ENCODE measurements at places on chromosomes 7 and 10.

- DNase-seq = peak; percentile 77
These were observed at the start of gene SEM1 for GRCh38 chr7:96709381-96710228. SEM1 (minus strand) TSS chr7:96709846; CDS start chr7:96709763, 83 bp downstream.

- DNase-seq = no peak
These were observed 305.0 kb upstream of the LRGUK start for GRCh38 chr7:133822001-133822641.

GRCh38 chr7:47654672-47655298 lies 72.9 kb upstream of the TNS3 start:
- DNase-seq = no peak

DNA sequence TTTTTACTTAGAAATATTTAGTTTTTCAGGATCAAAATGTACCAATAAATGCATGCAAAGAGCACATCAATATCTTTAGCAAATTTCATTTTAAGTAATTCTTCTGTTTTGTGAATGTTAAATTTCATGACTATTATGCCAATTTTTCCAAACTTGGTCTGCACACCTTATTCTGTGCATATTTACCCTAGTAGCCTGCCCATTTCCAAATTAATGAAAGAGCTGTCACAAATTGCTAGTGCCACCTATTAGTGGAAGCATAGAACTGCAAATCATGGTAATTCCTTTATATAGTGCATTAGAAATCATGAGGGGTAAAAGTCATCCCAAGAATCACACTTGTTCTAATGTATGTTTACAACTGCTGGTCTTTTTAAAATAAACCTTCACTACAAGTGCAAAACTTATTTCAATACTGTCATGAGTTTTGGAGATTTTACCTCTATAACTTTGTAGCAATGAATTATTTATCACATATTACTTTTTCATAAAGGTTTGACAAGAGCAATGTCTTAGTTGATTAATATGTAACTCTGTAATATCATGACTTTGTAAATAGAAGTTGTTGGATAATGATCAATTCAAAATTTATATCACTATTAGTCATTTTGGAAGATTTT lies 5.7 kb downstream of the SEMA3A start:
- DNase-seq = no peak

GRCh38 chr10:44009891-44010632 lies 361.4 kb upstream of the ZNF32 start:
- DNase-seq = no peak
